Mammary microvascular endothelial cell (primary cell): ENCODE measurements at places on chromosomes 12 and 14. TPM values are rescaled to one million over a fixed set of nuclear protein-coding genes. Genes with fewer than 3 reads are reported as not detected.

WNT5B gene
- not detected in 2 replicates for total RNA-seq

LRTM2 gene
- total RNA-seq, result not detected in 2 replicates

TBC1D30 gene
- total RNA-seq, result 17.5 and 24.4 TPM in 2 replicates

ADSS1 gene
- 0.10 and 0.47 TPM in 2 replicates for total RNA-seq

NPFF gene
- not detected in 2 replicates for total RNA-seq

TAS2R20 gene
- 0.10 and 0.13 TPM in 2 replicates for total RNA-seq

AMN gene
- total RNA-seq, result not detected in 2 replicates

SCN8A gene
- total RNA-seq, result 0.53 and 1.1 TPM in 2 replicates
